ENCODE measurements at places on chromosomes 3 and 15.

DNA sequence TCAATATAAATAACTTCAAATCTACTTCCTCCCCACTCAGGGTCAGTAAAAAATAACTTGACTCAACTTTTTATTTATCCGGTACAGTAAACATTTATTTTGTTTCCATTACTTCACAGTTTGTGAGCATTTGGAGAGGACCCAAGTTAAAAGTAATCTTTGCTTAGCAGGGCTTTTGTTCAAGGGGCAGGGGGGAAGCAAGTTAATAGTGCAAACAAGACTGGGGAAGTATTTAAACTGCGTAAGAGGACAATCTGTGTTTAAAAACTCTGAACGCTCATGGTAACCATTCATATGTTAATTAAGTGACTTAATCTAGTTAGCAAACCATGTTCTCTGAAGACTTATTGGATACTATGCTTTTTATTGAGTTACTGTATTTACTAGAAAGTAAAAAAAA is 346.2 kb downstream of the SLC9A9 start:
- no peak for DNase-seq

- DNase-seq: no peak
These were observed 5.5 kb downstream of the GATA2 start for GRCh38 chr3:128487538-128487812.

GRCh38 chr3:187983484-187984124 is 170.4 kb upstream of the LPP start:
- no peak for DNase-seq

DNA sequence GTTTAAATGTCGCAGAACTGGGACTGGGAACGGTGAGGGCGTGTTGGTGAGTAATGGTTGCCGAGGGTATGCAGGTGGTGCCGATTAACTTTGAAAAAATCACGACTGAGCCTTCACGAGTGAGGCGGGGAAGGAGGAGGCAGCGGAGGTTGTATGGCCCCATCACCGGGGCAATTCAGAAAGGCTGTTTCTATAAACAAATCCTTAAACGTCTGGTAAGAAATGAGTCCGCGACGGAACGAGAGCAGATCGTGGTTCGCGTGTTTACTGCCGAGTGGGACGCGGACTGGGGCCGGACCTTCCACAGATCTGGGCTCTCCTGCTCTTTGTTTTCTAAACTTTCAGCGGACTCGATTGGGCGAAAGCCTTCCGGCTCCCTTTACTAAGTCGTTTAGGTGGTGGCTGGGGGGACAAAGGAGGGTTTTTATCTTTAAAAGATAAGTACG is 2.7 kb downstream of the IGF1R start:
- no peak for DNase-seq

GRCh38 chr15:31089368-31090047 is 12.0 kb downstream of the TRPM1 start:
- DNase-seq: peak; percentile 40

DNA sequence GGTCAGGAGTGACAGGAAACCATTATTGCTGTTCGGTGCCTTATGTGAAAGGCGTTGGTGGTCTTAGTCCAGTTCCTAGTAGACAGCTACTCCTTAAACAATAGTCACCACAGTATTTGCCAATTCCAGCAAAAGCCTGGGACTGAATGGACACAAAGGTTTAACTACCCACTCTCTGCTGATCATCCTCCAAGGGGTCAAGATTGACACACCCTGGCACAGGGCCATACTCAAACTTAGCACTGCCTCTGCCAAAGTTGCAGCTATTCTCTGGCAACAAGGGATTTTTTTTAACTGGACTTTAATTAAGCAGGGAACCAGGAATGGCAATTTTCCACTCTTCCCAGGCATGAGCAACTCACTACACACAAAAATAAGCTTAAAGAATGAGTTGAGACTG is 193.9 kb downstream of the NLGN1 start:
- DNase-seq: no peak

- no peak for DNase-seq
These were observed 667.4 kb downstream of the NTRK3 start for GRCh38 chr15:87589134-87589533.

GRCh38 chr3:16404349-16404895 is 109.1 kb downstream of the RFTN1 start:
- DNase-seq: no peak

Data from renal pelvis (tissue), 12 donors.